ENCODE measurements at places on chromosomes 5 and 9. TPM values are rescaled to one million over a fixed set of nuclear protein-coding genes. Genes with fewer than 3 reads are reported as not detected.

DNA sequence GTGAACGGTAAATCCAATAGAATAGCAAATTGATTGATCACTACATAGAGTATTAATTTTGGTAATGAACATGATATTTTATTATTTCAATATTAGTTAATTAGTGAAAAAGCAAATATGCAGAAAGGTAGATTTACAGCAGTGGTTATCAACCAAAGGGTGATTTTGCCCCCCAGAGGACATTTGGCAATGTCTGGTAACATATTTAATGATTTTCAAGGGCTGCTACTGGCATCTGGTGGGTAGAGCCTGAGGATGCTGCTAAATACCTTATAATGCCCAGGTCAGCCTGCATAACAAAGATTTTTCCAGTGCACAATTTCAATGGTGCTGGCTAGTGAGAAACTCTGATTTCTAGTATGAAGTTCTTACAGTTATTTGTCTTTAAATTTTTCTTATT lies 1313.7 kb downstream of the PTPRD start:
- no peaks in the 10 kb centered on the region for H3K27me3 ChIP-seq
- no peak overlapping the region for H3K27ac ChIP-seq
- no peaks in the 10 kb centered on the region for H3K36me3 ChIP-seq
- no peak for DNase-seq

GRCh38 chr5:61734001-61734400 lies 401.9 kb downstream of the ZSWIM6 start:
- no peak overlapping the region for H3K4me3 ChIP-seq
- DNase-seq, result no peak
- no peak overlapping the region for H3K27ac ChIP-seq
- no peaks in the 10 kb centered on the region for H3K36me3 ChIP-seq
- H3K27me3 ChIP-seq, result no peaks in the 10 kb centered on the region

GRCh38 chr9:86054695-86055094 lies 44.7 kb downstream of the GOLM1 start:
- no peaks in the 10 kb centered on the region for H3K4me1 ChIP-seq
- DNase-seq, result no peak
- H3K27me3 ChIP-seq, result no peaks in the 10 kb centered on the region

- no peaks in the 10 kb centered on the region for H3K27me3 ChIP-seq
- no peaks in the 10 kb centered on the region for H3K4me1 ChIP-seq
- no peak overlapping the region for H3K27ac ChIP-seq
- no peak for DNase-seq
- H3K4me3 ChIP-seq, result no peak overlapping the region
- no peaks in the 10 kb centered on the region for H3K36me3 ChIP-seq
These were observed 720.2 kb upstream of the TYRP1 start for GRCh38 chr9:11973011-11973410.

DNA sequence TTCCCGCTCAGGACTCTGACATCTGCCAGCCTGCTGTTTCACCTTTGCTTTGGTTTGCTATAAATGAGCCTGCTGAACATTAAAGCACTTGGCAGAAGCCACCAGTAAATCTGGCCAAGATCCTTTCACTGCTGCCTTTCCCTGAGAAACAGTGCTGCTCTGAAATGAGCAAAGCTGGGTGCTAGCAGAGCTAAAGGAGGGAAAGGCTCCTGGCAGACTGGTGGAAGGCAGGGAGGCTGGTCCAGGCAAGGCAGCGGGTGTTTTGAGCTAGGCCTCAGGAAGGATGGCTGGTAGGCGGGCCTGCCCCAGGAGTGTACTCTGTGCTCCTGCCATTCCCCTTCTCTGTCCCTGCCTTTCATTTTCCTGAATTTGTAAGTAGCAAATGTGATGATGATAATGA lies 52.5 kb upstream of the PTGS1 start:
- no peaks in the 10 kb centered on the region for H3K4me1 ChIP-seq
- H3K4me3 ChIP-seq, result no peak overlapping the region
- H3K27ac ChIP-seq, result no peak overlapping the region
- DNase-seq, result no peak

GRCh38 chr9:24616863-24617262 lies 71.2 kb upstream of the IZUMO3 start:
- H3K4me1 ChIP-seq, result no peaks in the 10 kb centered on the region
- no peak overlapping the region for H3K4me3 ChIP-seq
- no peak for DNase-seq
- no peaks in the 10 kb centered on the region for H3K36me3 ChIP-seq

DNA sequence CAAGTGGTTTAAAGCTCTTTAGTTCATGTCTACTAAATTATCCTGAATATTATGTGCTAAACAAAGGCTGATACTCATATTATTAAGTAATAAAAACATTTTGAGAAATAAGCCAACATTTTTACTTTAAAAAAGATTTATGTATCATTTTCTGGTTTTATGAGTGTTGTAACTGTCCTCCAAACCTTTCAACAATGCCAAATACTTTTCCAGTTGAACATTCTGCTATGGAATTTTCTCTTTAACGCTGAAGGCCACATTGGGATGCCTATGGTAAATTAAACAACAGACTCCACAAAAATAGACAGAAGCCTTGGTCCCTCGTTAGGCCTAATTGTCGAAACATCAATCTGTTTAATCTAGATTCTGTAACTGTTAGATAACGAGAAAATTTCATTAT lies 131.3 kb downstream of the GLIS3 start:
- no peak for DNase-seq
- no peak overlapping the region for H3K4me3 ChIP-seq
- H3K27me3 ChIP-seq, result no peaks in the 10 kb centered on the region
- H3K4me1 ChIP-seq, result no peaks in the 10 kb centered on the region

DNA sequence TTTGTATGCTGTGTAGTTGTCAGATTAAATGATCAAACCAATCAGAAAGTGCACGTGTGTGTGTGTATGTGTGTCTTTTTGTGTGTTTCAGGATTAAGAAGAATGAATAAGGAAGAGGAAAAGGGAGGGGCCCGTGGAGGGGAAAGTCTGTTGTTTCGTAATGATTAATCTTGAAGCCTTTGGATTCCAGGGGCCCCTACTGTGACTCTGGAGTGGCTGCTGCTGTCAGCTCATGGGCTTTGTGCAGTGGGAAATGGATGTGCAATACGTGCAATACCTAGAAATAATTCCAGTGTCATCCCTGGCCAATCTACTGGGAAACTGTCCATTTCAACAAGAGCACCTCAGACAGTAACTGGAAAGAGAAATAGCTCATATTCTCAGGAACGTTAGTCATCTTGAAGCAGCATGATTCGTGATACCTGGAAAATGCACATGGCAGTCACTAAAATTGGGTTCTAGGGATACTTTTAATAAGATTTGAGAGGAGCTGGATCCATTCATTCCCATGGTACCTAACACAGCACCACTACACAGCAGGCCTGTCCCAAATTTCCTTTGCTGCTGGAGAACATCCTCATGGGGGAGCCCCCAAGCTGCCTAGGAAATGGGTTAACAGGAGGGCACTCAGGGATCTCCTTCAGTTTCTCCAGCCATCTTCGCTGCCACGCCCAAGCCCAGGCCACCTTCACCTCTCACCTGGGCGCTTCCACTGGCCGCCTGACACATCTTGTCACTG lies 186.3 kb downstream of the NR3C1 start:
- H3K27ac ChIP-seq, result no peak overlapping the region
- no peaks in the 10 kb centered on the region for H3K4me1 ChIP-seq
- H3K27me3 ChIP-seq, result no peaks in the 10 kb centered on the region
- H3K36me3 ChIP-seq, result peaks cover 37% of the 10 kb centered on the region

- DNase-seq, result no peak
- no peaks in the 10 kb centered on the region for H3K4me1 ChIP-seq
- no peak overlapping the region for H3K4me3 ChIP-seq
- H3K27ac ChIP-seq, result no peak overlapping the region
These were observed 678.8 kb upstream of the KLF4 start for GRCh38 chr9:108168236-108168850.

DNA sequence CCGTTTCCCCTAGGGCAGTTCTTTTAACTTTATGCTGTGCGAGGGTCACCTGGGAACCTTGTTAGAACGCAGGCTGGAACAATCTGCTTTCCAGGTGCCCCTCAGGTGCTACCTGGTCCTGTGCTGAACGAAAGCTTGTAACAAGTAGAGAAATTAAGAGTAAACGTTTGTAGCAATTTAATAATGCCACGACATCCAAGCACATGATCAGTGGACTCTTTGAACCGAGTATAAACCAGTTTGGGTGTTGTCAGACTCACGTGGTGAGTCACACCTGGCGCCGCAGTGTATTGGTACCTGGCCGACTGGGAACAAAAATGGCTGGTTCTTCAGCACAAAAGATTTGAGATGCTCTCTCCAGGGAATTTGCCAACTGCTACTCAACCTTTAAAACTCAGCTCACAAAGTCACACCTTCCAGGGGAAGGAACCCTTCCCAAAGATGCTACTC lies 926 bp upstream of the MYO10 start:
- H3K27me3 ChIP-seq, result peaks cover 7% of the 10 kb centered on the region
- H3K36me3 ChIP-seq, result no peaks in the 10 kb centered on the region
- no peaks in the 10 kb centered on the region for H3K4me1 ChIP-seq

DNA sequence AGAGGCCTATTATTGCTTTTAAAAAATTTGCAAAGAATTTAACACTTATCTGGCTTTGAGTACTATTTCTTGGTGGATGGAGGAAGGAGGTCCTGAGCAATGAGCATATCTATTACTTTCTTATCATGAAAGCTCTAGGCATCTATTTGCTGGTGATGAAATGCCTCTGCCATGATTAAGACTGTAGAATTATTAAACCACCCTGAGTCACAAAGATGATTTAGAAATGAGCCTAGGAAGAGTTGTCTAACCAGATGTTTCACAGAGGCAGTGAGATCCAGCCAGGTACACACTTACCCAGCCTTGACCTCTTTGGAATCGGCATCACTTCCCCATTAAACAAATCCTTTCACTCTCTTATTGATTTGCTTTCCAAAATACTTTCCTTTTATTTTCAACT lies 304.4 kb upstream of the KIF2A start:
- H3K4me3 ChIP-seq, result no peak overlapping the region
- DNase-seq, result no peak
- no peaks in the 10 kb centered on the region for H3K36me3 ChIP-seq
- H3K27me3 ChIP-seq, result no peaks in the 10 kb centered on the region

DNA sequence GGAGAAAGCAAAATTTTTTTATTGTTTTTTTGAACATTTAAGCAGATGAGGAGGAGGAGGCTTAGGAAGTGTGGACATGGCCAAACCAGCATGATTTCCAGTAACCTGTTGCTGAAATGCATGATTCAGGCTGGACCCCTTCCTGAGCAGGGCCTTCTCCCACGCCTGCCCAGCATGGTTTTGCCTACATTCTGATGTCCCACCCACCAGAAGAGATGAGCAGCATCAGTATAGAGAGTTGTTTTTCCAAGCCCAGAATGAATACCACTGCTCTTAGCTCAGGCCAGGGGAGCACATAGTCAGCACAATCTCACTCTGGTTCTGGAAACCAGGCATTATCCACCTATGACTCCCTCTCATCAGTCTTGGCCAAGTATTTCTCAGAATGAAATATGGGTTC lies 90.1 kb downstream of the PAPPA start:
- no peak overlapping the region for H3K4me3 ChIP-seq
- DNase-seq, result no peak
- H3K4me1 ChIP-seq, result no peaks in the 10 kb centered on the region
- no peaks in the 10 kb centered on the region for H3K27me3 ChIP-seq

DNA sequence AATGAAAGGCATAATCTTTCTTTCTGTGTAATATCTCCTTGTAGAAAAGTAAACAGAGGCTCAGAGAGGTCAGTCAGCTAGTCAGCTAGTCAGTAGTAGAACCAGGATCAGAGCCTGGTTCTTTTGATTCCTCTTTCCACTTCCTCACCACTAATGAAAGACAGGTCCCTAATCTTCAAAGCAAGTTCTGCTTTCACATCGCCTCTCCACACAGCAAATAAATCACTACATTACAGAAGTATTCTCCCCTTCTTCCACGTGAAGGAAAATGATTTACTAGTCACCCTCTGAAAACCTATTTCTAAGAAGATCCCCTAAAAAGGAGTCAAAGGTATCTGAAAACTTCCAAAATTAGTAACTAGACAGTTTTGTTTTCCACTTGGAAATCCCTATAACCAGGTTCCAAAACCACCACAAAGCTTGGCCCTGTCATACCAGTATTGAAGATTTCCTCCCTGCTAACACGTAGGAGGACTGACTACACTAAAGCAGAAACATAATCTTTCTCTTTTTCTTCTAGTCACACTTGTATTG lies 140.5 kb upstream of the TARS1 start:
- peaks cover 14% of the 10 kb centered on the region for H3K4me1 ChIP-seq
- no peaks in the 10 kb centered on the region for H3K27me3 ChIP-seq
- no peak for DNase-seq
- no peaks in the 10 kb centered on the region for H3K36me3 ChIP-seq
- H3K27ac ChIP-seq, result no peak overlapping the region
- H3K4me3 ChIP-seq, result no peak overlapping the region

- H3K27ac ChIP-seq, result no peak overlapping the region
- H3K27me3 ChIP-seq, result no peaks in the 10 kb centered on the region
- no peaks in the 10 kb centered on the region for H3K4me1 ChIP-seq
- no peak for DNase-seq
- H3K4me3 ChIP-seq, result no peak overlapping the region
- no peaks in the 10 kb centered on the region for H3K36me3 ChIP-seq
These were observed 722.2 kb upstream of the PTPRD start for GRCh38 chr9:11335011-11335410.

- no peak overlapping the region for H3K4me3 ChIP-seq
- H3K36me3 ChIP-seq, result no peaks in the 10 kb centered on the region
- no peak for DNase-seq
- H3K4me1 ChIP-seq, result no peaks in the 10 kb centered on the region
- H3K27ac ChIP-seq, result peak overlapping the region; percentile 80
These were observed 106.2 kb downstream of the KLHL3 start for GRCh38 chr5:137629646-137630045.

- no peaks in the 10 kb centered on the region for H3K36me3 ChIP-seq
- H3K4me3 ChIP-seq, result peak overlapping the region; percentile 88
- no peak overlapping the region for H3K27ac ChIP-seq
These were observed 544 bp upstream of the ERCC6L2 start for GRCh38 chr9:95874989-95875304.

- peak overlapping the region; percentile 94 for H3K27ac ChIP-seq
- DNase-seq, result no peak
- H3K36me3 ChIP-seq, result no peaks in the 10 kb centered on the region
- no peaks in the 10 kb centered on the region for H3K4me1 ChIP-seq
- peaks cover 6% of the 10 kb centered on the region for H3K27me3 ChIP-seq
- peak overlapping the region; percentile 43 for H3K4me3 ChIP-seq
These were observed 8.9 kb upstream of the NKX2-5 start for GRCh38 chr5:173243831-173244305.

DNA sequence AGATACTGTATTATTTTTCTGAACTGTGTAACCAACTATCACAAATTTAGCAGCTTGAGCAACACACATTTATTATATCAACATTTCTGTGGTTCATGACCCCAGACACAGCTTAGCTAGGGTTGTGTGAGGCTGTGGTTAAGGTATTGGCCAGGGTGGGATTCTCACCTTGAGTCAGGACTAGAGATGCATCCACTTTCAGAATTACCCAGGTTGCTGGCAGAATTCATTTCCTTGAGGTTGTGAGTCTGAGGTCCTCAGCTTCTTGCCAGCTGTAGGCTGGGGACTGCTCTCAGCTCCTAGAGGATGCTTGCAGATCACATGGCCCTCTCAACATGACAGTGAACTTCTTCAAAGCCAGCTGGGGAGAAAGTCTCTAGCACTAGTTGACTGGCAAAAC lies 122.5 kb upstream of the RASGRF2 start:
- H3K4me1 ChIP-seq, result no peaks in the 10 kb centered on the region
- no peak overlapping the region for H3K4me3 ChIP-seq
- no peak overlapping the region for H3K27ac ChIP-seq
- H3K36me3 ChIP-seq, result no peaks in the 10 kb centered on the region

The B4GALT7 gene
- 12.2 TPM for total RNA-seq

The PTPDC1 gene
- total RNA-seq, result 10.2 TPM

The SAPCD2 gene
- 0.12 TPM for total RNA-seq

The STPG3 gene
- not detected for total RNA-seq

The CCL21 gene
- 26.5 TPM for total RNA-seq

The NAIP gene
- total RNA-seq, result 8.8 TPM

The PTPRD gene
- total RNA-seq, result 5.5 TPM

The WDR5 gene
- 17.5 TPM for total RNA-seq

The PCDHAC2 gene
- total RNA-seq, result 3.7 TPM

The SLCO6A1 gene
- total RNA-seq, result not detected

The DAB2IP gene
- total RNA-seq, result 47.0 TPM

The LECT2 gene
- not detected for total RNA-seq

The C7 gene
- 687 TPM for total RNA-seq

Data from right atrium auricular region (tissue), 2 donors.